Fibroblast of upper back skin (primary cell): ENCODE measurements at places on chromosomes 12 and 14.

DNA sequence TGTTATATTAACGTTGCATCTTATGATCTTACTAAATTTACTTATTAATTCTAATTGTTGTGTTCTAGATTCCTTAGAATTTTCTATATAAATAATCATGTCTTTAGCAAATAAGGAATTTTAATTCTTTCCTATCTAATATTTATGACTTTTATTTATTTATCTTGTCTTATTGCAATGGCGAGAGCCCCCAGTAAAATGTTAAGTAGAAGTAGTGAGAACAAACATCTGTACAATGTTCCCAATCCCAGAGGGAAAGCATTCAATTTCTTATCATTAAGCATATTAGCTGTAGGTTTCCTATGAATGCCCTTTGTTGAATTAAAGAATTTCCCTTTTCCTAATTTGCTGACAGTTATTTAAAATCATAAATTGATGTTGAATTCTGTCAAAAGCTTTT, 203.7 kb upstream of the OTX2 start:
- DNase-seq = no peak

DNA sequence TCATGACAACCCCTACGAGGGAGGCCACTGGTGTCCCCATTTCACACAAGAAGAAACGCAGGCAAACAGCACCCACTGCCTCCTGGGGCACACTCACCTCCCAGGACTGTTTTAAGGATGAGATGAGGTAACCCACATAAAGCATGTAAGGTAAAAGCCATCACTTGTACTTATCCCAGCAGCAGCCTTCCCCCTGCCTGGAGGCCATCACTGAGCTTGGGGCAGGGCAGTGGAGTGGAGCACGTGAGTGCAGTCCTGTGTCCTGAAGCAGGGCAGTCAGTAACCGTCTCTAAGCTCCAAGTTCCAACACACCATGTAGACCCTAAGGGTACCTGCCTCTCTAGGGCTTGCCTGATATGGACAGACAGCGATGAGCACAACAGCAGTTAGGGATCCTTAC, 1.7 kb downstream of the POLE start:
- DNase-seq = no peak

- DNase-seq = no peak
Measured at GRCh38 chr12:111260732-111261131, 108.2 kb downstream of the PHETA1 start.

DNA sequence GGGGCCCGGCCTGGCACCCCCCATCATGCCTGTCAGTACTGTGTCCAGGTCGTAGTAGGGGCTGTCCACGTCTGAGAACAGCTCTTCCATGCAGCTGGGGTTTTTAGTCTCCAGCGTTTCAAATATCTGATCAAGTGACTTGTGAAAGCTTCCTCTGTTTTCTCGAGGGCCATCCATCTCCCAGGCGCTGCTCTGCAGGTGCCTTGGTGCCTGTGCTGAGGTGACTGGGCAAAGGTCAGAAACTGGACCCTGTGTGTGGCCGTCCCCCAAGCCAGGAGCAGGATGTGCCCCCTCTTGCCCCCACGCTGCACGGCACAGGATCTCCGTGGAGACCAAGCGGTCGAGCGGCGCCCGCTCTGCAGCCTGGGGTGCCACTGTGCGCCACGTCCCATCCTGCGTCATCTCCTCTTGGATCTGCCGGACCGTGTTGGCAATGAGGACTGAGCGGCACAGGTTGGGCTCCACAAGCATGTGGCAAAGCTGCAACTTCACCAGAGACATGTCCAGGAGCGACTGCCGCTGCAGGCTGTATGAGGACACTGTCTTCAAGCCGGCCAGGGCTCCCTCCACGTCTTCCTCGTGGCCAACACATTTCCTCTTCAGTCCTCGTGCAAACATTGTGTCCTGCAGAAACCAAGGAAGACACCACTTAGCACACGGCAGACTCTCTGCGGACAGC, 9.4 kb downstream of the CDCA4 start:
- DNase-seq = no peak

DNA sequence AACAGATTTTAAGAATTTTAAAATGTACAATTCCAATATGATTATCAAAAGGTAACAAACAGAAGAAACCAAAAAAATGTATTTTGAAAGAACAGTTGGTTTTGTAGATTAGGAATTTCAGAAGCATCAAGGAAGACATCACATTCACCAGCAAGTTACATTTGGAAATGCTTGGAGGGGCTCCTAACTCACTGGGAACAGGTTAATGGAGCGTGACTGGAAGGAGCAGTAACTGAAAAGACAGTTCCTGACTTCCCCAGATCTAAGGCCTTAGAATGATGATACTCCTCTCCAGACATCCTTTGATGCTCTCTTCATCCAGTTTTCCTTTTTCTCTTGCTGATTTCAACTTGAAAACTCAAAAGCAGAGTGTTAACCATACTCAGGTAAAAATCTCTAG, 220.0 kb upstream of the EGLN3 start:
- DNase-seq = no peak

GRCh38 chr12:76307083-76307482, 41.1 kb downstream of the BBS10 start:
- no peak for DNase-seq

DNA sequence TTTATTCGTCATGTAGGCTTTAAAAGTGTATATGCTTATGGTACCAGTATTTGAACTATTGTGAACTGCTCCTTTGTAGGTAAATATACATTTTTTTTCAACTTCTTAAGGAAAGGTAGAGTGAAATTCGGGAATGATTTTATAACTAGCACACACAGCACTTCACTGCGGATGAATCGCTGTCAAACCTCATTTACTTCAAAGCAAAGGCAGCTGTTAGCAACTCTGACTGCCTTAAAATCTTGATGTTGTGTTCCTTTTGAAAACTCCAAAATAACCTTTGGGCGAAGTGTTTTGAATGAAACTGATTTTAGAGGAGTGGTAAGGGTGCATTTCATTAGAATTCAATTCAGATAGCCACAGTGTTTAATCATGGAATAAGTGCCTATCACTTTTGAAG, 95.8 kb downstream of the GLT1D1 start:
- no peak for DNase-seq

GRCh38 chr14:101494826-101495225, 66.5 kb upstream of the DIO3 start:
- DNase-seq = no peak

- peak; percentile 96 for DNase-seq
Measured at GRCh38 chr12:75954041-75954440, 77.5 kb downstream of the PHLDA1 start.

GRCh38 chr14:90184571-90185266, 71.6 kb upstream of the PSMC1 start:
- DNase-seq = no peak

DNA sequence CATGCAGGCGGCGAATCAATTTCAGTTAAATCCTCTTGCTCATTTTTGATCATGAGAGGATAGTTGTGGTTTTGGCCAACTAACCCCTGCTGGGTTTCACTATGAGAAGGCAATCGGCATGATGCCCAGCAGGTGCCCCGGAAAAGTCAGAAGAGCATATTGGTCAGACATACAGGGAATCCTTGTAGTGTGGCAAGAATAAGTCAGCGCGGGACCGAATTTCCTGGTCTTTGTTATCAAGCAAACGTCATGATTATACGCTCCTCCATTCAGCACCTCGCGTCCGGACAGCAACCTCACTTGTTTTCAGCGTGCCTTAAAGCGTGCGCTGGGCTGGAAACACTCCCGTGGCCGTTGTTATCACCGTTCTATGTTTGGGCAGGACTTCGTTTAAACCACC, 1.8 kb downstream of the TBC1D30 start:
- DNase-seq = peak; percentile 53

DNA sequence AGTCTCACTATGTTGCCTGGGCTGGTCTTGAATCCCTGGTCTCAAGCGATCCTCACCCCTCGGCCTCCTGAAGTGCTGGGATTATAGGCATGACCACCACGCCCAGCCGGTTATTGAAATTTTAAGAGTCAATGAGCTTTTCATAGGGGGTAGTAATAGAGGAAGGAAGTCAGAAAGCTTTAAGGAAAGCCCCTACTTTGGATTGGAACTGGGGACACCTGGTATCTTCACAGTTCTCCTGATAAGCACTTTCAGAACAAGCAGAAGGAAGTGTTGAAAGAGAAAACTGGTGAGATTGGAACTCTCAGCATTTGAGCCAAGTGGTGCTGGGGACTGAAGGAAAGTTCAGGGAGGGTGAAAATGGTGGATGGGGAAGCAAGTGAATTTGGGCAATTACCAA, 5.1 kb downstream of the SLC4A8 start:
- no peak for DNase-seq

DNA sequence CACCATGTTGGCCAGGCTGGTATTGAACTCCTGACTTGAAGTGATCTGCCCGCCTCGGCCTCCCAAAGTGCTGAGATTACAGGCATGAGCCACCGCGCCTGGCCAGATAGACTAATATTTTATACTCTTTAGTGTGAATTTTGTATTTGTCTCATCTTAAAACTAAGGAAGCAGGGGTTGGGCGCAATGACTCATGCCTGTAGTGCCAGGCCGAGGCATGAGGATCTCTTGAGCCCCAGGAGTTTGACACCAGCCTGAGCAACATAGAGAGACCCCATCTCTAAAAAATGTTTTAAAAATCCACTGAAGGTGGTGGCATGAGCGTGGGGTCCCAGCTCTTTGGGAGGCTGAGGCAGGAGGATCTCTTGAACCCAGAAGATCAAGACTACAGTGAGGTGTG, 9.0 kb downstream of the DYNC1H1 start:
- no peak for DNase-seq

DNA sequence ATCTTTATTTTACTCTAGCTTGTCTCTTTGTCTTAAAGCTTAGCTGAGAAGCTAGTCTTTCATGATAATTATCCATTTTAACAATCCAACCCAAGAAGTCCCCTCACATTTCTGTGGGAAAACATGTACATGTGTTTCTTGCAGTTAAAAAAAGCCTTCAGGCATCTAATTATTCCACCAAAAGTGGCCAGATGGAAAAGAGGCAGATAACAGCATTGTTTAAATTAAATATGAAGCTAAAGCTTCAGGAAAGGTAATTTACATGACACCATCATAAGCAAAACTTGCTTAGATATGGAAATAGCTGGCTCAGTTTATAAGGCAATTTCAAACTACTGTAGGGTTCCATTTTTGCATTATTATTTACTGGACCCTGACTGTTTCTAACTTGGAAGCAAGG, 175.4 kb downstream of the UNC79 start:
- no peak for DNase-seq

DNA sequence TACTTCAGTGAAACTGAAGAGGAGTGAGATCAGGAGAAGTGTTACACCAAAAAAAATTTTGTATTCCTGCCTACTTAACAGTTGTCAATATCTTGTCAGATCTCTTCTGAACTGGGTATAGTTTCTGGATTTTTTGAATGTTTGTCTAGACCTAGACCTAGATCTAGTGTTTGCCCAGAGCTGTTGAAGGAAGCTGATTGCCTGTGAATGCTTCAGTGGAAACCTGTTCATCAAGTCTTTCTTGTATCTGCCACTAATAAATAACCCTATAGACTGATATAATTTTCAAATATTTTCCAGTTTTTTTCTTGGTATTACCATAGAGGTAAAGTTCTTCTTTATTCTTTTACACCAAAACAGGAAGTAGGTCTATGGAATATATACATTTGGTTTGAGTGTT, 781.5 kb upstream of the FBXO33 start:
- DNase-seq = no peak

- no peak for DNase-seq
Measured at GRCh38 chr12:85089792-85090191, 53.6 kb downstream of the LRRIQ1 start.

DNA sequence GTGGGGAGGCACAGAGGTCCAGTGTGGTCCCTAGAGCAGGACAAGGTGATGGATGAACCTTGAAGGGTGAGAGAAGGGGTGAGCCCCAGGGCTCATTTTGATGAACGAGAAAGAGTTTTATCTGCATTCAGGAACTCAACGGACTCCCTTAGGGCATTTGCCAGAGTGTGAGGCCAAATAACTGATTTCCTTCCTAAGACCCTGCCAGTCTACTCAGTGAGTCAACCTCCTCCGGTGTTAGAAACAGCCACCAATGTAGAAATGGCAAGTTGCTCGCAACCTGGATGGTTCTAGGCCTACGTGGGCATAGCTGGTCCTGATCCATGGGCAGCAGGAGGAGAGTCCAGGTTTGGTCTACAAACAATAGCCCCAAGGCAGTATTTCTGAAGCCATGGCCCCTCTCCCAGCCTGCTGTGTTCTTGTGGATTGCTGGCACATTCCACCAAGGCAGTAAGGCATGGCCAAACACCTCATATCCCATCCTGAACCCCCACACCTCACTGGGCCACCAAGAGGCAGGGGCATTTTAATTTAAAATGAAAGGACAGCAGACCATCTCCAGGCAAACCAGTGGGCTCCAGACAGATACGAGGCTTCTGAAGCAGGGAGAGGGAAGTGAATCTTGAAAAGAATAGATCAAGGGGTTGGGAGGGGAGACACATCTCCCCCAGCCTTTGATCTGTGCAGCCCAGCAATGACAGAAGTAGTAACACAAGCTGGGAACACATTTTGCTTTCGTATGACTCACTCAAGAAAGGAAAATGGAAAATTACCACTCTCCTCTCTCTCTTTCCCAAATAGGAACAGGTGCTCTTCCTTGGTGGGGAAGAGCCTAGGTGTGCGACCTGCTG, 25.4 kb upstream of the TESC start:
- no peak for DNase-seq

DNA sequence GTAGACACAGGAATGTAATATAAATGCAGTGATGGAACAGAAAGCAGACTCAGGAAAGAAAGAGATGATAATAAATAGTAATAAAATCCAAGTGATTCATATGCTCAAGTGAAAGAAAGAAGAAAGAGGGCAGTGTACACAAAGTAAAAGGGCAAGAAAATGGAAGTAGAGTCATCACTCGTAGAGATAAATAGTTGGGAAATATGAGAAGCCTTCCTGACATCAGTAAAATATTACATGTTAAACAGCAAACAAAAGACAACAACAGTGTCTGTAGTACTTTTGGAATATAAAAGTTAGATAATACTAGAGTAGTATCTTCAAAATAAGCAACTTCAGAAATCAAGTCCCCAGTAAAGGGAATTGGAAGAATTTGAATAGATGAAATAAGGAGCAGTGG, 412.3 kb downstream of the RAD51B start:
- DNase-seq = no peak

- DNase-seq = no peak
Measured at GRCh38 chr14:90319634-90320541, 11.9 kb downstream of the NRDE2 start.

GRCh38 chr14:59046746-59047145, 141.7 kb upstream of the DAAM1 start:
- peak; percentile 32 for DNase-seq
